Cardiac septum (tissue), 1 donor: ENCODE measurements at places on chromosomes 2 and 18. TPM values are rescaled to one million over a fixed set of nuclear protein-coding genes. Genes with fewer than 3 reads are reported as not detected.

GRCh38 chr2:233468047-233468740, 98.4 kb downstream of the USP40 start:
- peak; percentile 65 for DNase-seq

DNA sequence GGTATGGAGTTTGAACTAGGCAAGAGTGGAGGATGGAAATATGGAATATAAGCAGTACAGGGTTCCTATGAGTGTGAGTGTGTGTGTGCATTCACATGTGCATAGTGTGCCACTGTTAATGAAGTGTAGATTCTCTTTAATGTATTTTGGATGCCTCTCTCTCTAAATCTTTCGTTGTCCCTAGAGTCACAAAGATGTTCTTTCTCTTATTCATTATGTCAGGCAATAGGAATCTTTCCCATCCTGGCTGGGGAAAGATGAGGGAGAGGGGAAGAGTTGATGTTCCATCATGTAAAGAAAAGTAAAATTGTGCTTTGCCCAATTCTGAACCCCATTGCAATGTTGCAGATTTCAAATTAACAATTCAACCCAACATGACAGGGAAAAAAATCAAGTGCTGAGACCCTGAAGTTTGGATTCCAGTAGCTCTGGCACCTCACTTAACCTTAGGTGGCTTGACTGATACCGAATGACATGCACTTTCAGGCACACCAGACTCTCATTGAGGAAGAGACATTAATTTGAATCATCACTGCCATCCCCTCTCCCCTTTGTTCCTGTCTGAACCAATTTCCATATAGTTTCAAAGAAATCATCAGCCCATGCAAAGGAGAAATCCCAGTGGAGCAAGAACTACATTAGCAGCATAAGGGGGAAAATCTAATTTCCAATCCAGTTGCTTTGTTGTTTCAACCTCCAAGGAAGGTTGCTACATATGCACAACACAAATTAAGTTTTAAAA, 28.0 kb downstream of the KLF7 start:
- DNase-seq, result no peak

- no peak for DNase-seq
Measured at GRCh38 chr2:28206762-28207161, 185.9 kb upstream of the FOSL2 start.

The RETREG2 gene
- total RNA-seq, result 31.2 TPM

The FOSL2 gene
- 65.4 TPM for total RNA-seq

- no peak for DNase-seq
Measured at GRCh38 chr2:38430597-38431207, 53.6 kb upstream of the ATL2 start.

DNA sequence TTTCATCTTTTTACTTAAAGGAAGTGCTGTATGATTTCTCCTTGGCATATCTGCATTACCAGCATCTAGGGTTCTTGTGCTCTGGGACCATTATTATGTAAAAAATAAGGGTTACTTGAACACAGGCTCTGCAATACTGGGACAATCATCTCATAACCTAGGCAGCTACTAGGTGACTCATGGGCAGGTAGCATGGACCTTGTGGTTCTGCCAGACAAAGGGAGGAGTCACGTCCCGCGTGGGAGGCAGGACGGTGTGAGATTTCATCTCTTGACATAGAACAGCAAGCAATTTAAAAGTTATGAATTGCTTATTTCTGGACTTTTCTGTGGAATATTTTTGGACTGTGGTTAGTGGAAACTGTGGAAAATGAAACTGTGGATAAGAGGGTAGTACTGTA, 34.1 kb downstream of the ASAP2 start:
- no peak for DNase-seq

The MTERF4 gene
- 21.0 TPM for total RNA-seq

DNA sequence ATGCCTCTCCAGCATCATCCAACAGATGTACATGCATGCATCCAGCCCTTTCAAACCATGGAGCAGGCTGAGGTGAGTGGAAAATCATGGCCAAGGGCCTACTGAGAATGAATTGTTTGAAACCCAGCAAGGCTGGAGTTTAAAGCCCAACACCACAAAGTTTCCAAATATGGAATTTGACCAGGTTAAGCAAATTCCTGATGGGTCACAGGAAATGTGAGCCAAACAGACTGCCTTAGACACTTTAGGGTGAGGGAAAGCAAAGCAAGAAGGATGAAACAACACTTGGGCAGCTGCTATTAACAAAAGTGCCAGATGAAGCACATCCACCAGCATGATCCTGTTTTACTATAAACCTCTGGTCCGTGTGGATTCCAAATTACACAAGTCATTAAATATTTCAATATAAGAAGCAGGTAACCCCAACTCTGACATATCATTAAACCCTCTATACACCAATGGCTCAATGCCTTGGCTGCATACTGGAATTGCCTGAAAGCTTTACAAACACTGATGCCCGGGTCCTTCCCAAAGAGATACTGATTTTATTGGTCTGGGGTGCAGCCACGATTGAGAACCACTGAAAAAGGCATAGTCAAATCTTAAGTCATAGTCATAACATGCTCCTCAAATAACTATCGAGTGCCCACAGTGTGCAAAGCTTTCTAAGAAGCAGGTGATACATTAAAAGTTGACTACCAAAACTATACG, 9.1 kb downstream of the KLF7 start:
- DNase-seq, result no peak

- DNase-seq, result peak; percentile 46
Measured at GRCh38 chr2:108910541-108911396, 78.3 kb downstream of the EDAR start.

GRCh38 chr2:207188626-207189419, 23.1 kb upstream of the KLF7 start:
- no peak for DNase-seq

The SULT6B1 gene
- not detected for total RNA-seq

DNA sequence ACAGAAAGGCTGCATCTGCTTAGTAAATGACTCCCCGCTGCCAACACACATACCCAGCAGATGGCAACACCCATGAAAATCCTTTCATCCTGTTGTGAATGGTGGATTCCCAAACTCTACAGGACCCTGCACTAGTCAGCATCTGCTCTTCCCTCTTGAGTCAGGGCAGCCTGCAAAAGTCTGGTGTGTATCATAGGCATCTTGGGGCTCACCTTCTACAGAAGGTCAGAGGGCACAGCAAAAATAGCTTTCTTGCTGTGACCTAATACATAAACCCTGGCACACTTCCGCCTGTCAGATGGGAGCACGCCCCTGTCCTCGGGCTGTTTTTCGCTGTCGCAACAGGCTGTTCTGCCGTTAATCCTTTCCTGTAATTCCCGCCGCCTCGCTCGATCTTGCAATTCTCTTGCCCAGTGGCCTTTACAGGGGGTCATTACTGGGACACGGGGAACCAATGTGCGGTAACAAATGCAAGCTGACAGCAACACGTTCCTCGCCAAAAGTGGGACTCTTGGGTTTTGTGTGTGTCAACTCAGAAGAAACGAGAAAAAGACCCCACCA, 19.9 kb upstream of the SCYGR1 start:
- peak; percentile 86 for DNase-seq

GRCh38 chr2:48753228-48753627, 2.3 kb downstream of the LHCGR start:
- no peak for DNase-seq

The SULT1C3 gene
- not detected for total RNA-seq

- DNase-seq, result no peak
Measured at GRCh38 chr18:34637094-34637801, 72.8 kb upstream of the DTNA start.

The CCDC138 gene
- total RNA-seq, result 1.3 TPM

GRCh38 chr2:113925884-113926283, 36.0 kb downstream of the ACTR3 start:
- no peak for DNase-seq

DNA sequence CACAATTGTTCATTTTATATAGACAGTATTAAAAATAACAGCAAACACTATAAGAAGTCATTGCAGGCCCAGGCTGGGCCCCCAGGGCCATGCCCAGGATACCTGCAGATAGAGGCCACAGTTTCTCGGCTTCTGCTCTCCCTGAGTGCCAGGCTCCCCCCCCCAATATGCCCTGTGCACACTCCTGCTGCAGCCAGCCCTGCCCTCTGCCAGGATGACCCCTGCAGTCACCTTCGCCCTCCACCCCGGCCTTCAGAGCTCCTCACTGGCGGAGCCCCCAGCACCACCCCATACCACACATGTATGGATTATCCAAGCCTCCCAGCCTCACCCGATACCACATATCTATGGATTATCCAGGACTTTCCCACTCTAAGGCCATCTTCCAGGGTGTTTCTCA, 104.5 kb downstream of the TPO start:
- peak; percentile 63 for DNase-seq

The AGXT gene
- total RNA-seq, result not detected
